ENCODE measurements at places on chromosomes 6 and 20.

DNA sequence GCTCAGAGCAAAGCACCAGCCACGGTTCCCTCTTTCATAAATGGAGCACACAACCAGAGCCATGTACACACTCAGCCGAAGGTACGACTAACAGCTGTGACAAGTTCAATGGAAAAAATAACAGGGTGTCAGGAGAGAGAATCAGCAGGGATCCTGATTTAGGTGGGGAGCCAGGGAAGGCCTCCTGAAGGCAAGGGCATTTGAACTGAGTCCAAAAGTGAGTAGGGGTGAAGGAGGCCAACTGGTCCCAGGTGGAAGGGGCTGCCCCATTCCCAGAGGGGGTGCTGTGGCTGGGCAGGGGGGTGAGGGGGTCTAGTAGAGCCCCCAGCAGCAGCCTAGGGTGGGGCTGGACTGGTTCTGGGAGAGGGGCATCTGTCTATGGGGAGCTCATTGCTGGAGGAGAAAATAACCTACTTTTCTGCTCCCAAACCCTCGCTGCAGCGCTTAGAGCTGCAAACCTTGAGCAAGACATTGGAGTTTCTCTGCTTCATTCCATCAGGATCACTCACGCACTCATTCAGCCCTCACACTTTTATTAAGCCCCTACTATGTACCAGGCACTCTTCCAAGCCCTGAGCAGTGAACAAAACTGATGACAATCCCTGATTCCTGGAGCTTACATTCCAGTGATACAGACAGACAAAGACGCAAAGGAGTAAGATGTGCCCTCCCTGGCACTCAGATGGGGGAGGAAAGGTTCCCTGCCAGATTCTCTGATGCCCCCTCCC lies 113.5 kb downstream of the TOX2 start:
- no peak for DNase-seq

DNA sequence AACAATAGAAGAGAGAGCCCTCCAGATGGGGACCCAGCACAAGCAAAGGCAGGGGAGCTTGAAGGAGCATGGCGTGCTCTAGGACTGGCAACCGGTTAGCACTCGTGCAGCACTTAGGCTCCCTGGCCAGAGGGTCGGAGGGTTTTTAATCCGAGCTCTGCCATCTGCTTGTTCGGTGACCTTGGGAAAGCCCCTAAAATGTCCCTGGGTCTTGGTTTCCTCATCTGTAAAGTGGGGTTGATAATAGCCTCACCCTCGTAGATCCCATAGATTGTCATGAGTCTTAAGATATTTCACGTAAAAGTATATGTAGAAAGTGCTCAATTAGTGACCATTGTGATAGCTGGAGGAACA lies 16.6 kb upstream of the HCK start:
- no peak for DNase-seq

DNA sequence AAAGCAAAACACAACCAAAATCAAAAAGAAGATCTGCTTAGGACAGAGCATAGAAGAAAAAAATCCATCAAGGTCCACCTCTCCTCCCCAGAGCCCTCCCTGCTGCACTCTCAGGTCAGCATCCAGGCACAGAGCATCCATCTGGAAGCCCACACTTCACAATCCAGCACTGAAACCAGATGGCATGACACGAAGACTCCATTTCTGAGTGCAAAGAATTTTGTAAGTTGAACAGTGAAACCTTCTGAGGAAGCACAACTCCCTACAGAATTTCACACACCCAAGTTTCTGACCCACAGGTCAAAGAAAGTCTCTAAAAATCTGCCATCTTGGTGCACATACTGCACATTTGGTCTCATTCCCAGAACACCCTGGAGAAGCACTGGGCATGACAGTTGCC lies 128.8 kb upstream of the STXBP5 start:
- no peak for DNase-seq

- peak; percentile 78 for DNase-seq
Observed at GRCh38 chr6:148874698-148875293, 128.0 kb downstream of the UST start.

DNA sequence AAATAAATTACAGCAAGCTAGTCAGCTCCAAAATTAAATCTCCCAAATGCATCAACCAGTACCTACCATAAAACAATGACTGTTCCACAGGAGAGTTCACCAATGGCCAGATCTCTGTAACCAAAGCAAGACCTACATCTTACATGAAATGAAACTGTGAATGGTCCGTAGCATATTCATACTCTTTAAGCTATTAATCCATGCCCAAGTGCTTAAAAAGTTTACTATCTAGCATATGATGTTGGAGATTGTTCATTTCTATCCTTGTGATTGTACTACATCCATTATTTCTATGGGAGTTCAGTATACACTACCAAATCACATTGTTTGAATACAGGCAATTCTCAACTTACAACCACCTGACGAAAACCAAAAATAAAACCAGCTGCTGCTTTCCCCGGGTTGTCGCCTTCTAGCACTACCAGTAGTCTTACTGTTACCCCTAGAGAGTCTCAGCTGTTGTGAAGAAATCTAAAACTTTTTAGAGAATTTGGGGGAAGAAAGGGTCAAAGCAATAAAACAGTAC lies 38.0 kb downstream of the HIVEP2 start:
- no peak for DNase-seq

DNA sequence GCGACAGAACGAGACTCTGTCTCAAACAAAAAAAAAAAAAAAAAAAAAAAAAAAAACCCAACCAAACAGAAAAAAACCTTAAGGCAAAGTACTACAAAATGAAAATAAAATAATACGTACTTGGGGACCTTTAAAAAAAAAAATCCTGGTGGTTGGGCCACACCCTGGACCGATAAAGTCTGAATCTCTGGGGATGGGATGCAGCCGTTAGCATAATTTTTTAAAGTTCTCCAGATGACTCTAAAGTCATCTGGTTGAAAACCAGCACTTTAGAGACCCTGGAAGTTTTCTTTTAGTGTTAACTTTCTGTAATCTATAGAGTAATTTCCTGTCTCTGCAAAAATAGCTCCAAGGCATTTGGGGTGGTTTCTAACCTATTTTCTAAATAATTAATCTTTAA lies 142.9 kb upstream of the SALL4 start:
- no peak for DNase-seq

- peak; percentile 88 for DNase-seq
Observed at GRCh38 chr6:37783025-37783855, 36.3 kb upstream of the ZFAND3 start.

- no peak for DNase-seq
Observed at GRCh38 chr6:19999319-20000191, 162.4 kb downstream of the ID4 start.
